Occipital lobe (tissue), 3 donors: ENCODE measurements at places on chromosomes 4 and X.

- DNase-seq, result no peak
Observed at GRCh38 chr4:138192113-138192512, 50.0 kb downstream of the SLC7A11 start.

DNA sequence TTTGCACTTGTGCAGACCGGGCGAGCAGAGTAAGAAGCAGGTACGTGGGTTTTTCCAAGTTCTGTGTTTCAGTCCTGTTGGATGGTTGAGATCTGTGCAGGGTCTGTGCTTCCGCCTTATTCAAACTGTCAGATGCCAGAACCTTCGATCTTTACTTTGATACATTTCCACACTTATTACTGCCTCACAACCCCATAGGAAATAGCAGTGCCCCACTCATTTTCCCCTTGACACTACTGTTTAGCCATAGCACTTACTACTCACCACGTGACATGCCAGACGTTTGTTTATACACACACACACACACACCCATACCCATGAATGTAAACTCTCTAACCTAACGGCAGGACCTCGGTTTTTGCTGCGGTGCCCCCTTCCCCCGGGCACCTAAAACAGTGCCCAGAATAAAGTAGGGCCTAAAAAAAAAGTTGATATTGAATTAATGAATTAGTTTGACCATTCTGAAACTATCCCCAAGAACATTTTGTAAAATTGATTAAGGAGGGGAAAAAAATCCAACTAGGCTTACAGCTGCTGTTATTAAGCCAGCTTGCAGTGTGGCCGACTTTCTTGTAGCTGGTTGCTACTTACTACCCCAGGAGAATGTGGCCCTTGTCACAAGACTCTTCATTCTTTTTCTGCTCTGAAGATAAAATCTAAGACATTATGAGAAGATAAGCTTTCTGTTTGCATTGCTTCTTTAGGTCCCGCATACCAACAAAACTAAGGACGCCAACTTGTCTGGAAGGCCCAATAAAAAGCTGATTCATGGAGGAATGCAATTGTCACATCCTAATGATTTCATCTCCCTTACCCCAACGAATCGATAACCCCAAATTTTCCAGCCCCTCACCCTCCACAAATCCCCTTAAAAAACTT is 704 bp upstream of the SEPSECS start:
- DNase-seq, result no peak

DNA sequence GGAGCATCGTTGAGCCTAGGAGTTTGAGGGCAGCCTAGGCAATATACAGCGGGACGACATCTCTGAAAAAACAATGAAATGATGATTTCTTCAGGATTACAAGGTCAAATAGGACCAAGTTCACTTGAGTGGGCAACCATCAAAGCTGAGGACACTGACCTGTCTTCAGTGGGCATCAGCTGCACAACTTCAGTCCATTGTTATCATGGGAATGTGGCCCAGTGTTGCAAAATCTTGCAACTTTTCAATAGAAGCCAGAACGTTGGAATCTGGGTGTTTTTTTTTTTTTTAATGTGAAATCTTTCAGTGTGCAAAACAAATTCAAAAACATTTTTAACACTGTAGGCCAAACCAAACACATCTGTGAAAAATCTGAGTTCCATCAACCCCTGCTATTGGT is 155.4 kb upstream of the PLAC1 start:
- no peak for DNase-seq

- DNase-seq, result no peak
Observed at GRCh38 chr4:152115794-152116193, 355.0 kb upstream of the GATB start.

- no peak for DNase-seq
Observed at GRCh38 chr4:23260511-23260910, 567.8 kb downstream of the GBA3 start.

DNA sequence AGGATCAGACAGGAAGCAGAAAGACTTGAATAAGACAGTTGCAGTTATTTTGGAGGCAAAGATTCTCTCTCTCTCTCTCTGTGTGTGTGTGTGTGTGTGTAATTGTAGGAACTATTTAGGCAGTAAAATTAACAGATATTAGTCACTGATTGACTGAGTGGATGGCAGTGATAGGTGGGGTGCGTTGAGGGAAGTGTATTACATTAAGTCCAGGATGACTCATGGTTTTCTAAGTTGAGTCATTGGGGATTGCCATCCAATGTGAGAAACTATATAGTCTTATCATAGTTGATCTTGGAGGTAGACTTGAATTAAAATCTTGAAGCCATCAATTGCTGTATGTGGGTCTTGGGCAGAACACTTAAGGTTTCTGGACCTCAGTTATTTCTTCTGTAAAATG is 75.4 kb downstream of the AR start:
- no peak for DNase-seq

GRCh38 chr4:95638920-95639501 is 90.2 kb upstream of the UNC5C start:
- no peak for DNase-seq
